ENCODE measurements at places on chromosomes 7 and 10. TPM values are rescaled to one million over a fixed set of nuclear protein-coding genes. Genes with fewer than 3 reads are reported as not detected.

GRCh38 chr10:94489976-94490788 is 55.4 kb upstream of the HELLS start:
- no peak for DNase-seq

DNA sequence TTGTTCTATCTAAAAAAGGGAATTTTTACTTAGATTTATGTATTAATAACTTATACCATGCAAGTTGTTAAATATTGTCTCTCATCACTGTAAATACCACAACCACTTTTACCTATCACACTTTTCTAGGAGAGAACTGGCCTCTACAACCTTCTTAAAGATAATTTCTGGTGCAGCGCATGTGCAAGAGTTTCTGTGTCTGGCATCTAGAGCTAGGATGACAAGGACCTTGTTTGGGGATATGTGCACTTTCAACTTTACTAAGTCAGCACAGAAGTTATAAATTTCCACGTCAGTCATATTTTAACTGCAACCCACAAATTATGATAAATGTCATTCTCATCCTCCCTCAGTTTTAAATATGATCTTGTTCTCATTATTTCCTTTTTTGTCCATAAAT is 156.9 kb upstream of the ADCY1 start:
- no peak for DNase-seq

- DNase-seq, result no peak
Observed at GRCh38 chr7:27606270-27607209, 56.1 kb downstream of the HIBADH start.

DNA sequence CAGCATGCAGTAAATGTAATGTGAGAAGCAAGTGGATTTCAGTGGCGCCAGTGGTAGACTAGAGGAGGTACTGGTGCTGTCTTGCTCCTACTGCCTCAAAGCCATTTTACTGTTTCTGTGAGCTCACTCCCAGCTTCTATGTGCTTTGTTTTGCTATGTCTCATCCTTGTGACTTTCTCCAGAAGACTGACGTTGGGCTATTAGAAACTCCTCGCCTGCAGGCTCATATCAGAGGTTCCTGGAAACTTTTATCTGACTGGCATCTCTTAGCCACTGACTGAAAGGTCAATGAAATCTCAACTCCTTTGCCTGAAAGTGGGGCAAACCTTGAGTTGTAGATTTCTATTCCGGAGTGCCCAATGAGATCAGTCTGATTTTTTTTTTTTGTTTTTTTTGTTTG is 66.4 kb upstream of the SORCS1 start:
- no peak for DNase-seq

- no peak for DNase-seq
Observed at GRCh38 chr10:126242397-126243260, 145.6 kb downstream of the ADAM12 start.

BMPER gene
- 2.2 TPM for total RNA-seq

Measured in aorta (tissue), 5 donors.